CD4-positive, alpha-beta memory T cell (primary cell): ENCODE measurements at places on chromosomes 4 and X. TPM values are rescaled to one million over a fixed set of nuclear protein-coding genes. Genes with fewer than 3 reads are reported as not detected.

GRCh38 chr4:40963897-40964478 lies 214.2 kb downstream of the NSUN7 start:
- DNase-seq: no peak

The TMEM35A gene
- not detected for total RNA-seq

- no peak for DNase-seq
These were observed 653.6 kb upstream of the NR3C2 start for GRCh38 chr4:149095811-149096210.

GRCh38 chrX:129755779-129756650 lies 17.2 kb downstream of the XPNPEP2 start:
- DNase-seq: peak; percentile 42

- DNase-seq: no peak
These were observed 350.4 kb downstream of the FSTL5 start for GRCh38 chr4:161813389-161813788.
